Osteocyte (in vitro differentiated cells): ENCODE measurements at places on chromosomes 5 and 9. TPM values are rescaled to one million over a fixed set of nuclear protein-coding genes. Genes with fewer than 3 reads are reported as not detected.
A peak's percentile ranks its signal among the peaks of the same experiment; 100 is the strongest.

RNF180 gene
- 3.5 and 5.3 TPM in 2 replicates for total RNA-seq

TAS2R1 gene
- total RNA-seq: not detected in 2 replicates

MIGA2 gene
- total RNA-seq: 27.5 and 29.9 TPM in 2 replicates

GPR151 gene
- not detected in 2 replicates for total RNA-seq

PLAA gene
- total RNA-seq: 32.2 and 33.1 TPM in 2 replicates

PCDHGB5 gene
- total RNA-seq: 0.97 and 1.3 TPM in 2 replicates

DNA sequence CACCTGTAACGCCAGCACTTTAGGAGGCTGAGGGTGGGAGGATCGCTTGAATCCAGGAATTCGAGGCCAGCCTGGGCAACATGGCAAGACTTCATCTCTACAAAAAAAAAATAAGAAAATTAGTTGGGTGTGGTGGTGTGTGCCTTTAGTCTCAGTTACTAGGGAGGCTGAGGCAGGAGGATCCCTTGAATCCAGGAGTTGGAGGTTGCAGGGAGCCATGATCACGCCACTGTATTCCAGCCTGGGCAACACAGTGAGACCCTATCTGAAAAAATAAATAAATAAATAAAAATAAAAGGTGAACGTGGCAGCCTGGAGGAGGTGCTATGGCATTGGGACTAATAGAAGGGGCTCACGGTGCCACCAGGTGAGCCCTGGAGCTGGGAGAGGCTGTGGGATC, 7.1 kb downstream of the FGFR4 start:
- H3K27me3 ChIP-seq: no peaks in the 10 kb centered on the region
- no peak for DNase-seq
- no peak overlapping the region for H3K4me3 ChIP-seq
- no peaks in the 10 kb centered on the region for H3K36me3 ChIP-seq

DNA sequence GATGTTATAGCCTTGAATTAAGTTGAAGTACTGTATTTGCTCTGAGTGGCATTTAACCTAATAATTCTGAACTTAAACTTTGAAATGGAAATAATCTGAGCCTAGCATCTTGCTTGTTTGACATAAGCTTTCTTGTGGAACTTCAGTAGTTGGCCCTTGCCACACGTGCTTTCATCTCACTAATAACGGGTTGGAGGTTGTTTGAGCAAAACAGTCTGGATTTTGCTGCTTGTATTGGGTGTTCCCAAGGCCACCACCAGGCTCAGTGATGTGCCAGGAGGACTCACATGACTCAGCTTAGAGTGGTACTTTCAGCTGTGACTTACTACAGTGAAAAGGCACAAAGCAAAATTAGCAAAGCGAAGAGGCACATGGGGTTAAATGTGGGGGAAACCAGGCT, 35.7 kb downstream of the SECISBP2 start:
- peaks cover 76% of the 10 kb centered on the region for H3K36me3 ChIP-seq
- H3K4me1 ChIP-seq: no peaks in the 10 kb centered on the region
- H3K4me3 ChIP-seq: no peak overlapping the region
- no peaks in the 10 kb centered on the region for H3K27me3 ChIP-seq

- no peak for DNase-seq
- no peak overlapping the region for H3K4me3 ChIP-seq
- H3K4me1 ChIP-seq: peaks cover 18% of the 10 kb centered on the region
- no peak overlapping the region for H3K27ac ChIP-seq
- H3K27me3 ChIP-seq: no peaks in the 10 kb centered on the region
- peaks cover 12% of the 10 kb centered on the region for H3K36me3 ChIP-seq
These were observed 1.6 kb upstream of the GALT start for GRCh38 chr9:34644766-34645314.

DNA sequence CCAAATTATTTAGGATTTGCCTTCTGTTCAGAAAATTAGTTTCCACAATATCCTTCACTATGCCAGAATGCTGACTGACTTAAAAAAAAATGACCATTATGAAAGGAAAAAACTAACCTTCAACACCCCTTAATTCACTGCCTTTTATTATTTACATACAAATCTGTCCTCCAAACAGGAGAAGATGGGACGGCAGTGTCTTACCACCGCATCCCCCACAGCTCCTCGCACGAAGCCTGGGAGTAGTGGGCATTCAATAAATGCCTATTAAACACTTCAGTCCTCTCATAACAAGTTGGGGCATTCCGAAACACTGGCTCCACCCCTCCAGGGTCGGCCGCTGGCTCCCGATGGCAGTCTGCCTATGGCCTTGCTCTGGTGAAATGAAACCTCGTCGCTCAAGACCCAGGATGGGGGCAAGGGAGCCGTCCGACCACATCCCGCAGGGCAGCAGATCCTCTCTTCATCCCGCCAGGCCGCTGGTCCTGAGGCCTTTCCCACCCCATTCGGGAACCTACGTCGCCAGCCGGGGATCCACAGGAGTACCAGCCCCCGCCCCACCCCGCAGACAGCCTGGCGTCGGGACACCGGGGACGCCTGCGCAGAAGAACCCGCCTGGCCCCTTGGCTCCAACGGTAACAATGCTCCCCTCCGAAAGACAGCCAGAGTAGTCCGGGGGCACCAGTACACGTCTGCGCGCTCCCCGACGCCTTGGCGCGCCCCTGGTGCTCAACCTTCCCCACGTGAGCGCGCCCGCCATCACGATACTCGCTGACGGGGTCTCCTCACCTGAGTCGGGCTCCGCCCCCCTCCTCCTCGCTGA, 613 bp downstream of the ZBTB5 start:
- peaks cover 7% of the 10 kb centered on the region for H3K36me3 ChIP-seq
- H3K27me3 ChIP-seq: no peaks in the 10 kb centered on the region
- peak overlapping the region; percentile 98 for H3K27ac ChIP-seq
- peaks cover 38% of the 10 kb centered on the region for H3K4me1 ChIP-seq

- peaks cover 2% of the 10 kb centered on the region for H3K27me3 ChIP-seq
- H3K27ac ChIP-seq: no peak overlapping the region
These were observed 154.9 kb downstream of the FAM174A start for GRCh38 chr5:100690036-100690560.

- H3K4me3 ChIP-seq: no peak overlapping the region
- H3K27me3 ChIP-seq: no peaks in the 10 kb centered on the region
- peaks cover 2% of the 10 kb centered on the region for H3K4me1 ChIP-seq
- no peaks in the 10 kb centered on the region for H3K36me3 ChIP-seq
- H3K27ac ChIP-seq: no peak overlapping the region
These were observed 35.0 kb upstream of the ARRDC3 start for GRCh38 chr5:91418158-91418557.

DNA sequence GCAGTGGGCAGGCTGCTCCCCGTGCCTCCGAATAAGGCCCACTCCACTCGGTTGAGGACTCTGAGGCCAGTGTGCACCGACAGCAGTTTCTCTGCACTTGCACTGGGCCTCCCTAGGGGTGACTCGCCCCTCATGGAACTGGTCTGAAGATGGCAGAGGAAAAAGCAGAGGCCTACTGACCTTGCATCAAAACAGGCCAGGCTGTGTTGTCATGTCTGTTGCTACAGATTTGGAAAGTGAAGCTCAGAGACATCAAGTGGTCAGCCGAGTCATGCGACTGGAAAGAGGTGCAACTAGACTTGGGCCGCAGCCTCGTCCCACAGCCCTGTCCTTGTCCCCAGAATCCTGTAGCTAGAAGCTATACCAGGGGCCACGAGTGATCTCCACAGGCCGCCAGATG, 78.3 kb downstream of the DCP2 start:
- no peaks in the 10 kb centered on the region for H3K27me3 ChIP-seq
- H3K27ac ChIP-seq: no peak overlapping the region
- H3K4me1 ChIP-seq: peaks cover 12% of the 10 kb centered on the region

DNA sequence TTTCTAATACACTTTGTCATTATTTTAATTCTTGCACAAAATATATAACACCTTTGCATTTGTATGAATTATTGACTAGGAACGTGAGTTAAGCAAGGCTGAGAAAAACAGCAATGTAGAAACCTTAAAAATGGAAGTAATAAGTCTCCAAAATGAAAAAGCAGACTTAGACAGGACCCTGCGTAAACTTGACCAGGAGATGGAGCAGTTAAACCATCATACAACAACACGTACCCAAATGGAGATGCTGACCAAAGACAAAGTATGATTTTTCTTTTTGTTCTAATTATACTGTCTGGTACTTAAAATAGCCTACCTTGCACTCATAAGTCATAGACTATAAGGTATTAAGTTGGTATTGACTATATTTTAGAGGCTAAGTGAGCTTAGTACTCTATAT, 34.4 kb downstream of the RAD50 start:
- no peaks in the 10 kb centered on the region for H3K27me3 ChIP-seq
- no peaks in the 10 kb centered on the region for H3K4me1 ChIP-seq
- no peak for DNase-seq

- H3K36me3 ChIP-seq: no peaks in the 10 kb centered on the region
- H3K27ac ChIP-seq: no peak overlapping the region
- H3K4me1 ChIP-seq: no peaks in the 10 kb centered on the region
- no peak overlapping the region for H3K4me3 ChIP-seq
These were observed 45.5 kb upstream of the GPBP1 start for GRCh38 chr5:57128325-57128724.

DNA sequence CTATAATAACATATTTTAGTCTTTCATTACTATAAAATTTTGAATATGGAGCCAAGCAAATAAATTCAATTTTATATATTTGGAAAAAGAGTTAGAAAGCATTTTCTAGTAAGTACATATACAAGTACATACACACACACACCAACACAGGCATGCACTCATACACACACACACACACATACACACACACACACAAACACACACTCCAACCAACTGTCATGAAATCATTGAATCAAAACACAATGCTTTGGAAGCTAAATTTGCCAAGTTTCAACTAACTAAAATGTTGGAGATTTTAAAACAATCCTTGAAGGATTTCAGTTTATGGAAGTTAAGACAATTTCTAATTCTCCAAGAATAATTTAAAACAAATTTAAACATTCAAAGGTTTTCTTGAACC, 283.2 kb downstream of the TAF11L14 start:
- no peak for DNase-seq
- no peak overlapping the region for H3K4me3 ChIP-seq
- peaks cover 19% of the 10 kb centered on the region for H3K4me1 ChIP-seq
- no peaks in the 10 kb centered on the region for H3K27me3 ChIP-seq
- H3K36me3 ChIP-seq: peaks cover 7% of the 10 kb centered on the region
- H3K27ac ChIP-seq: no peak overlapping the region
